ENCODE measurements at places on chromosomes 7 and 10.

DNA sequence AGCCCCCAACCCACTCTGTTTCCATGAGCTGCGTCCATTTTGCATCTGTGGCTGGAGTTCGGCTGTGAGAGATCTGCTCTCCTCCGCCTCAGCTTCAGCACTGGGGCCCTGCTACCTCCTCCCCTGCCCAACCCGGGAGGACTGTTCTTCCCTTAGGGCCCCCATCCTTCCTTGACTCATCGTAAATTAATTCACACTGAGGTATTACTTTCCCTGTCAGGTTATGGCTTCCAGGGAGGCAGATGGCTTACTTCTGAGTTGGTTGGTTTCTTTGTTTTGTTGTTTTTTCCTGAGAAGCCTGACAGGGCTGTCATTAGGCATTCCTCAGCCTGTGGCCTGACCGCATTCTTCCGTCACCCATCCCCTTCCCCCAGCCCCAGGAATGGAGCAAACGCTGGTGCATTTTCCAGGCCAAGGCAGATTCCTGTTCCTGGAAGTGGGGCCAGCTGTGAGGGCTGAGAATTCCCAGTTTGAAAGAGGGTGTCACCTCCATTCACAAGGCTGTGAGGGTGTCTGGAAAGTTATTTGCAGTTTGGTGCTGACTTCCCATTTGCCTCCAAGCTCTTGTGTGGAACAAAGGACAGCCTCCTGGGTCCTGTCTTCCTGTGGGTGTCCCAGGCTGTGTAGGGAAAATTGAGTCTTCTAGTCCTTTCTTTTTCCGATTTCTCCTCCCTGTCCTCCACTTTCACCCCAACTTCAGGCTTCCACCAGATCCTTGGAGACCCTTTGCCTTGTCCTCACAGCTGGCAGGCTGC lies 11.7 kb downstream of the CPA5 start:
- DNase-seq = no peak

DNA sequence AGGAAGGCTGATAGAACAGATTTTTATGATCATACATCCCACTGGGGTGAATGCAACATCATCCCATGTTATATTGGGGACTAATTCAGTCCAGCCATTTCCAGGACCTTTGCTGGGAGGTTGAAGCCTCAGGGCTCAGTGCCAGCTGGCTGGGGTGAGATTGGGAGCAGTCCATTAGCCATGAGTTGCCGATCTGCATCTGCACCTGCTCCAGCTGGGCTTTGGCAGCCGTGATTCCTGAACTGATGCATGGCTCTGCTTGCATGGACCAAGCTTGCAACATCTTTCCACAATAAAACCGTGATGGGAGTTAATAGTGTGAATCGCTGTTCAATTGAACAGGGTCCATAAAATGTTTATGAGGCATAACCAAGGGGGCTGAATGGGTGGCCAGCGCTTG lies 346.9 kb downstream of the TYW1 start:
- no peak for DNase-seq

GRCh38 chr10:81928119-81928518 lies 53.1 kb downstream of the NRG3 start:
- no peak for DNase-seq

DNA sequence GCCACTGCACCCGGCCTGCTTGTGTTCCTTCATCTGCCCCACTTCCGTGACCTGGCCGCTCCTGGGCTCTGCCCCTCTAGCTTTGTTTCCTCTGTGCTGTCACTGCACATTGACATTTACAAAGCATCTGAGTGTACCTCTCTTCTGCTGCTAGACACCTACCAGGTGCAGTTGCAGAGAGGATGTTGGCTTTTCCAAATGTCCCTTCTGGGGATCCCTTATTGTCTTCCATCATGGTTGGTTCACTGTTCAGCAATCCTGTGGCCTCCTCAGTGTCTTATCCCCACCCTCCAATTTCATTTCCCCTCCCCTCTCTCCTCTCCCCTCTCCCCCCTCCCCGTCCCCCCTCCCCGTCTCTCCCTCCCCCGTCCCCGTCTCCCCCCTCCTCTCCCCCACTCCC lies 13.8 kb downstream of the VWA2 start:
- DNase-seq = no peak

- no peak for DNase-seq
Measured at GRCh38 chr10:126009650-126010049, 113.3 kb downstream of the FANK1 start.

GRCh38 chr7:115782696-115783490 lies 247.7 kb downstream of the TFEC start:
- no peak for DNase-seq

DNA sequence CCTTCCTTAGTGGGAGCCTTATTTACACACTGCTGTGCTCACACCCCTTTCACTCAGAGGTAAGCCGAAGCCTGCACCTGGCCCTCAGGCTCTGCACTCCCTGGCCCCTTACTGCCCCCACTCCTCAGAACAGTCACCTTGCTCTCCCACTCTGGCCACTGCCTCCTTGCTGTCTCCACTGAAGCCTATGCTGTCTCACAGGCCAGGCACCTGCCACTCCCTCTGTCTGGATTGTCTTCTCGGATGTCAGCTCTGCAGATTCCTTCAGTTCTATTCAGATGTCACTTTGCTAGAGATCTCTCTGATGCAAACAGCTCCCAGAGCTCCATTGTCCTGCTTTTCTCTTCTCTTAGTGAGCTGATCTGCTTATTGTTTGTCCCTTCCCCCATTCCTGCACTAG lies 390.7 kb downstream of the DPP6 start:
- DNase-seq = no peak

- DNase-seq = no peak
Measured at GRCh38 chr10:131841661-131842139, 59.1 kb upstream of the PPP2R2D start.

GRCh38 chr10:12394241-12395033 lies 45.1 kb downstream of the CAMK1D start:
- DNase-seq = no peak

- no peak for DNase-seq
Measured at GRCh38 chr7:50818324-50818723, 35.6 kb upstream of the GRB10 start.

GRCh38 chr7:137142376-137142775 lies 201.2 kb downstream of the PTN start:
- no peak for DNase-seq

- DNase-seq = peak; percentile 27
Measured at GRCh38 chr10:102646610-102647442, 2.5 kb downstream of the TRIM8 start.

DNA sequence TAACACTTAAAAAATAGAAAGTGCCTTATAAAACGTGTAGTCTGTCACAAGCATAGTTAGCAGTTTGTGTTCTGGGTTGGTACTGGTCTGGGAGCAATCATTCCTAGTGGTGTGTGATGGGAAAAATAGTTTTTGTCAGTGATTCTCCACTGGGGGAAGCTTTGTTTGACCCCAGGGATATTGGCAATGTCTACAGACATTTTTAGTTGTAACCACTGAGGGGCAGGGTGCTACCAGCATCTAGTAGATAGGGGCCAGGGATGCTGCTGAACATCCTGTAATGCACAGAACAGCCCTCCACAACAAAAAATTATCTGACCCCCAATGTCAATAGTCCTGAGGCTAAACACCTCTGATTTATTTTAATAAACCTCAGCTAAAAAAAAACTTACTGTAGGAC lies 51.6 kb upstream of the CREB5 start:
- no peak for DNase-seq

DNA sequence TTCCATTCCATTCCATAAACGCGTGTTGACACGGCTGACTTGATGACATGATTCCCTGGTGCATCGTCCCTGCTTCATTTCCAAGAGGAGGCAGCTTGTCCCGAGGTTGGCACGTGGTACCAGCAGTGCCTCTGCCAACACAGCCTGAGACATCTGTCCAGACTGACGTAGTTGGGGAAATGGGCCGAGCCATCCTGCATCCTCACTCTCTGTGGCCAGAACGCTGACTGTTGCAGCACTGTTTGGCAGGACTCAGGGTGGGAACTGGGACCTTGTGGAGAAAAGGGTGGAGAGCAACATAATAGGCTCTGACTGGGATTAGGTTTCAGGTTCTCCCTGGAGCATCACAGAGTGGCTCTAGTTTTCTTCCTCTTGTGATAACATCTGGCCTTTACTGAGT lies 118.6 kb upstream of the BTBD16 start:
- no peak for DNase-seq

- no peak for DNase-seq
Measured at GRCh38 chr10:103060575-103060974, 132.5 kb downstream of the NT5C2 start.

DNA sequence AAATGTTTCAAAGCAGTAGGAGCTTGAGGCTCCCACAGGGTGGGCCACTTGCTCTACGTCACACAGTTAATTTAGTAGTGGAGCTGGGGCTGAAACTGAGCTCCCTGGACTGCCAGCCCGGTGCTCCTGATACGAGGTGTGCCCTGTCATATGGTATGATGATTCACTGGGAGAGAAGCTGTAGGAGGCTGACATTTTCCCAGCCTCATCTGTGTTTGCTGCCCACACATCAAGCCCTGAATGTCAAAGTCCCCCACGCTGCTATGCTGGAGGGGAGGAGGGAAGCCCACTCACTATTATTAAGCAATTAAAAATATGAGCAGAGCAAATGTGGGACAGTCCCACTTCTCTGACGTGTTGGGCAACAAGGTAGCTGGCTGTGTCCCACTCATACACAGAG lies 81.2 kb upstream of the SORCS3 start:
- DNase-seq = no peak

GRCh38 chr7:72919256-72919775 lies 5.6 kb upstream of the POM121 start:
- DNase-seq = no peak

DNA sequence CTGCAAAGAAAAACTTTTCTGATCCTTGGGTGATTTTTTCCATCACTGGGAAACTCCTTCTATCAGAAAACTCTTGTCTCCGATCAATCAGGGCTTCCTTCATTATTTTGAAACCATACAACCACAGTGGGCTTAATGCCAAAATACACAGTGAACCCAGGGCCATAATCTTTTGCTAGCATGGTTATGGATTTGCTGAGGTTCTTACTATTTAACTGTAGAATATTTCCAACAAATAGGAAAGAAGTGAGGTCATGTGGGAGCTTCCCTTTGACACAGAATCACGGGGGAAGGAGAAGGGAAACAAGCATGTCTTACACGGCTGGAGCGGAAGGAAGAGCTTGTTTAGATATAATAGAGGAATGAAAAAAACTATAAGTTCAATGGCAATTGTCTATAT lies 1241.7 kb downstream of the REEP3 start:
- DNase-seq = no peak

- no peak for DNase-seq
Measured at GRCh38 chr7:78496096-78496630, 697.6 kb downstream of the PHTF2 start.
